ENCODE measurements at places on chromosomes 1 and 21.

DNA sequence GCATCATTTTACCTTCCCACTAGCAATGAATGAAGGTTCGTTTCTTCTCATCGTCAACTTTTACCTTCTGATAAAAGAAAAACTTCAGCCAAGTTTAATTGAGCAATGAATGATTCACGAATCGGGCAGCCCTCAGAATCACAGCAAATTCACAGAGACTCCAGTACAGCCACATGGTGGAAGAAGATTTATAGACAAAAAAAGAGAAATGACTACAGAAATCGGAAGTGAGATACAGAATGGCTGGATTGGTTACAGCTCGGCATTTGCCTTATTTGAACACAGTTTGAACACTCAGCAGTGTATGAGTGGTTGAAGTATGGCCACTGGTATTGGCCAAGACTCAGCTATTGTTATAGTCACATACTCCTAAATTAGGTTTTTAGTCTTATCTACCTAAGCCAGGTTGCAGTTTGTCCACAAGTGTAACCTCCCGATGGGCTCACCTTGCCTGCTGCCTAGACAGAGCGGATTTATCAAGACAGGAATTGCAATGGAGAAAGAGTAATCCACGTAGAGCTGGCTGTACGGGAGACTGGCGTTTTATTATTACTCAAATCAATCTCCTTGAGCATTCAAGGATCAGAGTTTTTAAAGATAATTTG lies 15.3 kb downstream of the AK4 start:
- no peak for DNase-seq

DNA sequence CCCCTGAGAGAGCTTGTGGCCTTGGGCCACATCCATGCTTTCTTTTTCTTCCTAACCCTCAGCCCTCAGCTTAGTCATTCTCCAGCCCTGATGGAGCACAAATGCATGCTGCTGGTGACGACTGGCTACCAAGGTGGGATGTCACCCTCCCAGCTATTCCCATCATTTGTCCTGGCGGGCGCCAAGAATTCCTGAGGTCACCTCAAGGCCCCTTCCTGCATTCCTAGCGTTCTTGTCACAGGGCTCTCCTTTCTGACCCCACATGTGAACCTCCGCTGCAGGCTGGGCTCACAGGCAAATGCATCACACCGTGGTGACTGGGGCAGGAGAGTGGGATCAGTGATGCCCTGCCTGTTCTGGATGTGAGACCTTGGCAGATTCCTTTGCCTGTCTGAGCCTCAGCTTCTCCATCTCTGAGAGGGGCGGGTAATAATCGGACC lies 53.4 kb upstream of the IFFO2 start:
- no peak for DNase-seq

DNA sequence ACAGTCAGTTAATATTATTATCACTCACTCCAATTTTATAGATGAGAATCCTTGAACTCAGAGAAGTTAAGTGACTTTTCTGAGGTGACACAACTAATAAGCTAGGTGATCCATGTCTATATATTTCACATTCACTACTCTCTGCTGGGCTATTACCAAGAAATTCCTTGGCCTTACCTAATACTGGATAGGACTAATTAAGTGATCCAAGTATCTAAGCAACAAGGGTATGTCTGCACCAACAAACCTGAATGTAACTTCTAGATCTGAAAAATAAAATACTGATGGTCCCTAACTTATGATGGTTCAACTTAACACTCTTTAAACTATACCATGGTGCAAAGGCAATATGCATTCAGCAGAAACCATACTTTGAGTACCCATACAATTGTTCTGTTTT lies 14.8 kb upstream of the CASQ2 start:
- no peak for DNase-seq

DNA sequence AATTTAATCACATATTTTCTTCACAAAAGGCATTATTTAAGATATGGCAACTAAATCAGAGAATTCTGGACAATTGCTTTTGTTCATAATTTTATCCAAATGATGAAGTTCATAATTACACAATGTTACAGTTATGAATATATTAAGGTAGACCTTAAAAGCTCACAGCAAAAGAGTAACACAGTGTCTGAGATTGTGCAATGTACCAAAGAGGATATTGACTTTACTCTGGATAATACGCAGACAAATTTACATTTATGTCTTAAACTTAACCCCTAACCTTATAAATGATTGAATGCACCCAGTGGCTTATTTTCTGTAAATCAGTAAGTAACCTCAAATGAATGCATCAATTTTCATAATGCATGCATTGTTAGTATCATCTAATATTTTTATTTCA lies 216.2 kb upstream of the SAMSN1 start:
- DNase-seq: no peak

DNA sequence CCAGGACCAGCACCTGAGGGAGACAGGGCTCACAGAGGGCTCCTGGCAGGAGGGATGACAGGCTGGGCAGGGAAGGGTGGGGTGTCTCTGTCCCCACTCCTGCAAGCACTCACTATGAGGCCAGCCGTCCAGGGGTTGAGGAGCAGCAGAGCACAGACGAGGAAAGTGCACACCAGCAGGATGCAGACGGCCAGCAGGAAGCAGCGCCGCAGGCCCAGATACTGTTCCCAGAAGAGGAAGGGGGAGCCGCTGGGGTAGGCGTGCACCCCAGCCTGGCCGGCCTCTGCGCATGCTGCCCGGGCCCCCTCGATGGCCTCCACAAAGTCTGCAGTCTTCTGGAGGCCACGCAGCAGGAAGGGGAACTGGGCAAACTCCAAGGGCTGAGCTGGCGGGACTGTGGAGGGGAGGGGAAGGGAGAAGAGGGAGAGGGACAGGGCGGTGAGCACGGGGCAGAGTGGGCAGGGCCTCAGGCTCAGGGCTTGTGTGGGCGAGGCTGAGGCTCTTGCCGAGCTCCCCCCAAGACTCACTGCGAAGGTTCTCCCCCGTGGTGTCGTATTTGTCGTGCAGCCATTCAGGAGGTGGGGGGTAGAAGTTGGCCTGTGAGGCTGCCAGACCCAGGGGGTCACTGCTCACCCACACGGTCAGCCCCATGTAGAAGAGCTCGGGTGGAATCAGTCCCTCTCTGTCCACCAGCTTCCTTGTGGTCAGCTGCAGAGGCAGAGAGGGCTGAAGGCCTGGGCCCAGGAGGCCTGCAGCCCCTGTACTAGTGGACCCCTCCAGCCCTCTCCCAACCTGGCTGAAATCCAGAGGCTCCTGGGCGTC lies 16.5 kb downstream of the PTCH2 start:
- peak; percentile 9 for DNase-seq

- DNase-seq: no peak
These were observed 62.4 kb upstream of the DIRAS3 start for GRCh38 chr1:68112835-68113243.

GRCh38 chr1:232927830-232928505 lies 22.4 kb upstream of the NTPCR start:
- no peak for DNase-seq

DNA sequence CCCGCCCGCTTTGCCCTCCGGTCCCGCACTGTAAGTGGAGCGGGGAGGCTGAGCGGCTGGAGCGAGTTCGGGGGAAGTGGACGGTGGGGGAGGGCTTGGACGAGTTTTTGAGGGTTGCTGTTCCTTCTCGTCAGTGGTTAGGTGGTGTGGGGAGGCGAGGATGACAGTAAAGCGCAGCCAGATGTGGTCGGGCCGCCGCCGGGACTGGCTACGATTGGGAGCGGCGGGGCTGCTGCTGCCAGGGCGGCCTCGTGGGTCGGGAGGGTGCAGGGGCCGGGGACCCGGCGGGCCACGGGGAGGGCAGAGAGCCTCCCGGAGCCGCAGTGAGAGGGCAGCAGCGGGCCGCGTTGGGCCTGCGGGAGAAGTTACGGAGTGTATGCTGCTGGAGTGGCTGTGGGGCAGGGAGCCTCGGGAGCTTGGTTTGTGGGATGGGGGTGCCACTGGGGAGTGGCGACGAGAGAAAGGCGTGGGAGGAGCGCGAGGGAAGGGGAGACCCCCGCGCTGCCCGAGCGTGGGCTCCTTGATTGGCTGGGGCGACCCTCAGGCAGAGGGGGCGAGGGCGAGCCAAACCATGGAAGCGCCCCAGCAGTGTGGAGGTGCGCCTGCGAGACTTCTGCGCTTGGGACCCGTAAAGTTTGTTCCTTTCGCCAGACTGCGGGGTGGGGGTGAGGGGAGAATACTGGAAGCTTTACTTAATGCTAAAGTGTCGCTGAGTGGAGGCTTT lies 2.1 kb downstream of the ADGRL2 start:
- no peak for DNase-seq

- no peak for DNase-seq
These were observed 23.5 kb downstream of the RSPH1 start for GRCh38 chr21:42472521-42472920.

DNA sequence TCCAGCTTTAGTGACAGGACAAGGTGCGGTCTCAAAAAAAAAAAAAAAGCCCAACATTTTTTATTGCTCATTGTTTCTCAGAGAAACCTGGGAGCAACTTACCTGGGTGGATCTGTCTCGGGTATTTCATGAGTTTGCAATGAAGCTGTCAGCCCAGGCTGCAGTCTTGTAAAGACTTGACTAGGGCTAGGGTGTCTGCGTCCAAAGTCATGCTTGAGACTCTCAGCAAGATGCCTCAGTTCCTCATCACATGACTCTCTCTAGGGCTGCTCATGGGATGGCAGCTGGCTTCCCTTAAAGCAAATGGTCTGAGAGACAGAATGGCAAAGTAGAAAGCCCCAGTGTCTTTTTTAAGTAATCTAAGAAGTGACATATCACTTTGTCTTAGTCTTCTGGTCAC lies 8.1 kb downstream of the GABPA start:
- no peak for DNase-seq

GRCh38 chr1:19229229-19229628 lies 19.2 kb upstream of the UBR4 start:
- no peak for DNase-seq

DNA sequence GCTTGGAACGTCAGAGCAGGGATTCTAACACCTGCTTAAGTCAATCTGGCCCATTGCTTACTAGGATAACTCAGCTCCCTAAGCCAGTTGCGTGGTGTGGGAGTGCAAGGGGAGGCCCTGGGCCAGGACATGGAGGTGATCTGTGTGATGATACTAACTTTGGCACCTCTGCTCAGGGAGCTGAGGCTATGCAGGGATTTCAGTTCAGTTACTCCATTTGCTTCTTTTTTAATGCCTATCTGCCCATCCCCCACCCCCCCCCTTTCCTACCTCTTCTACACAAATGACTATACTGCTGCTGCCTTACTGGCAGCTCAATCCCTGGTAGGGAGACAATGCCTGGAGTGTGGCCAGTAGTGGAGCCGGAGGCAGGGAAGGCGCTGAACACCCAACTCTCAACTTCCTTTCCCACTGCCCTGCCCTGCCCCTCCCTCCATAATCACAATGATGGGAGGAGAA lies 19.5 kb downstream of the INKA2 start:
- no peak for DNase-seq

DNA sequence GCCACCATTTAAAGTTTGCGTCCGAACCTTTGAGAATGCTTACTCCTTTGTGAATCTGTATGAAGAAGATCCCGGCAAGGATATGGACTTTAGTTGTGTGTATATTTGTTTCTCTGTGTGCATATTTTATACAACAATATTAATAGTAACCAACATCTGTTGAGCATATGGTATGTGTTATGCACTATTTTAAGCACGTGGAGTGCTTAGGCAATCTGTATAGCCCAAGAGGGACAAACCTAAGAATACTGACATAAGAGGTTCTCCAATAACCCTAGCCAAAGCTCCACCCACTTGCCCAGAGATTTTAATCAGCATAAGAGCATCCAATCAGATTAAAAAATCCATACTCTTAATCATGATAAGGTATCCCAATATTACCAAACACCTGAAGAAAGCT lies 92.7 kb downstream of the MAB21L3 start:
- no peak for DNase-seq

DNA sequence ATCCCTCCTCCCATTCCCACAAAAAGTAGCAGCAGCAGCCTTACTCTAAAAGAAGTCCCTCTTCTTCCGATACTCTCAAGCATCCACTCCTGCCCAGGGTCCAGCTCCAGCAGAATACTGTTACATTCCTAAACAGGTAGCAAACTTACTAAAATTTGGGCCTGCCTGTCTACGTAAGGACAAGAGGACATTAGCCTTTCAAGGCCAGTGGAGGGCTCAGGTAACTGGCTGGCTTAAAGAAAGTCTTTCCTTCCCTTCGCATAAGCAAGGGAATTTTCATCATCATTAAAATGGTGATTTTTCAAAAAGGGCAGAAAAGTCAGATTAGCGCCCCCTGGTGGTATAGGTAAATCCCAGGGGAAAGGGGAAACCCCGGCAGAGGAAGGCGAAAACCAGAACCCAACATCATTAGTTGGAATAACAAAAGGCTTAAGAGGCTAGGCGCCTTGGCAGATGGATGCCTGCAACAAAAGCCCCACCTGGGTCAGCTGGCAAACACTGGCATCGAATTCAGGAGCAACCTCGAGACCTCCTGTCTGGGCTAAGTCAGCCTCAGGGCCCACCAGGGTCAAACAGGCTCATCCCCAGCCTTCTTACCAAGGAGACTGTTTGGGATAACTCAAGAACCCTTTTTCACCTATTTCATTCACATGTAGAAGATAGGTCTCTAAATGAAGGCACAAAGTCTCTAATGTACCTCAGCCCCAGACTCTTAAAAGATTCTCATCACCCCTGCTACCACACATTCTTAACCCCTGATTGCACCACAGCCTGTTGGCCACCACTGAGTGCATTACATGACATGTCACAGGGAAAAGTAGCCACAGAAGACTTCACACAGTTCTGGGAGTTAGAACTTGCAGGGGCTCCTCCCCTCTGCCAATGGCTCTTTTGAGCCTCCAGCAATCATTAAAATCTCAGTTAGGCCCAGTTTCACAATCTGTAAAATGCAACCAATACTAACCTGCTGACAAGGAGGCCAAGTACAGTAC lies 36.7 kb downstream of the ERI3 start:
- peak; percentile 58 for DNase-seq

DNA sequence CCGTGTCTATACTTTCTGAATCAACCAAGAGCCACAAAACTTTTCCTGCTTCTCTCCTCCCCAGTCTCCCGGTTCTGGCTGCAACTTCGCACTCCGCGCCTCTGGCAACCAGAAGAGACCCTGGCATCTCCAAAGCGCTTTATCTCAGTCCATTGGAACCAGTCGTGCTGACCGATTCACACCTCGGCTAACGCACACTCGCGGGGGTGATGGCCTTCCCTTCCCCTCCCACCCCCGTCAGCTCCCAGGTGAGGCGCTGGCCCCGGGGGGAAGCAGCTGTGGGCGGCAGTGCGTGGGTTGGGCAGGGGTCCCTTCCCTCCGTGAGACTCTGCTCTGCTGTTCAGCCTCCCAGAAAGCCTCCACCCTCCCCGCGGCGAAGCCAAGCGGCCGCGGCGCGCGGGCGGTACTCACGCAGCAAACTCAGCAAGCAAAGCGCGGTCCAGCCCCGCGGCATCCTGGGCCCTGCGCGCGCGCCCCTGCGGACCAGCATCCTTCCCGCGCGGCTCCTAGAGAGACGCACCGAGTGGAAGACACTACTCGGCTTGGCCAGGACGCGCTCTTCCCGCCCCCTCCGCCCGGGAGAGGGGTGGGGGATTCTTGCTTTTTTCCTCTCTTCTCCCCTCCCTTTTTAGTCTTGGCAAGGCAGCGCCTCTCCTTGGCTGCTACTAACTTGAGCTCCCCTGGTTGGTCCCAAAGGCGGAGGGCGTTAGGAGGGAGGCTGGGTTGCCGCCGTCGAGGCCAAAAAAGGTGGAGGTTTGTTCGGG lies at the start of gene CD34:
Gene CD34 (minus strand): TSS at position 535 of the 764 bp plus-strand sequence. CDS start 45 bp downstream, at position 490.
- DNase-seq: no peak

Data from CD4-positive, alpha-beta T cell treated with Interleukin-17A for 1 hour (primary cell).